ENCODE measurements at places on chromosomes 7 and 10.

DNA sequence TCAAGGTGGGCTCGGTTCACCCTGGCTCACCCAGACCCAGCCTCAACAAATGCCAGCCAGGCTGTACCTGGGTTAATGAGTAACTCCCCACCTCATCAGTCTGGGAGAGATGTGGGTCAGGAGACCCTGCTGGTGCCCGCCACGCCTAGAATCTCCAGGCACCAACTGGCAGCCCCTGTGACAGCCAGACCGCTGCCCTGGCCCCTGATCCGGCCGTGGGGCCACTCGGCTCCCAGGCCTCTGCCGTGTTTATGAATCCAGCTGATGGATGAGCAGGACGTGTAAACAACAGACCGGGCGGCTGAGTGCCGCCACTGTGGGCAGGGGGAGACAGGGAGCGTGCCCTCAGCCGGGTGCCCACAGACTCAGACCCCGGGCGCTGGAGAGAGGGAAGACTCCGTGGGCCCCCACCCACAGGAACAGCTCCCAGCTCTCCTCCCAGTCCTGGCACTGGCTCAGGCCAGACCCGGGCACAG lies 34.0 kb upstream of the PDGFA start:
- DNase-seq = no peak

GRCh38 chr10:123187781-123188180 lies 33.6 kb downstream of the BUB3 start:
- no peak for DNase-seq

GRCh38 chr7:117979954-117980497 lies 106.8 kb upstream of the CTTNBP2 start:
- no peak for DNase-seq

DNA sequence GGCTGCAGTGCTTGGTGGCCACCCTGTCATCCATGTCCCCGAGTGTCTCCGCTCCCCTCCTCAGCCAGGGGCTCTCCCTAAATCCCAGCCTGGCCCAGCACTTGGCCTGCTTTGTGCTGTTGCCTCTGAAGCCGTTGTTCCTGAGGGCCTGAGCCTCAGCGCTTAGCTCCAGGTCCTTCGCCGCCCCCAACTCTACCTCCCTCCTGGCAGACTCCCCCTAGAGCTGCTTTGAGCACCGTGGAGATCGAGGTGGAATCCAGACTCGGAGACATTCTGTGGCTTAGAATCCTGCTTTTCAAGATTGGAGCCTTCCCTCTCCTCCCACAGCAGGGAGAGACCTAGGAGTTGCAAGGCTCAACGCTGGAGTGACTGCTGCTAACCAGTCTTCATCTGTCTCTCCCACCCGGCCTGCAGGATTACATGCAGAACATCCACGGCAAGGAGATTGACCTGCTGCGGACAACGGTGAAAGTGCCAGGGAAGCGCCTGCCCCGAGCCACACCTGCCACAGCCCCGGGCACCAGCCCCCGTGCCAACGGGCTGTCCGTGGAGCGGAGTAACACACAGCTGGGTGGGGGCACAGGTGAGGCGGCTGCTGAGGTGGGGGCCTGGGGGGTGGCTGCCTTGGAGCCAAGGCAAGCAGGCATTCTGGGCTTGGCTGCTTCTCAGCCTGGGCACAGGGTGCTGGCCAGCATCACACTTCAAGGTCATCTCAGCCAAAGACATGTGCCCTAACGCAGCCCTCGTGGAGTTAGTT lies 33.3 kb downstream of the GBX1 start:
- no peak for DNase-seq

- no peak for DNase-seq
Measured at GRCh38 chr10:4345877-4346646, 479.9 kb upstream of the AKR1E2 start.

DNA sequence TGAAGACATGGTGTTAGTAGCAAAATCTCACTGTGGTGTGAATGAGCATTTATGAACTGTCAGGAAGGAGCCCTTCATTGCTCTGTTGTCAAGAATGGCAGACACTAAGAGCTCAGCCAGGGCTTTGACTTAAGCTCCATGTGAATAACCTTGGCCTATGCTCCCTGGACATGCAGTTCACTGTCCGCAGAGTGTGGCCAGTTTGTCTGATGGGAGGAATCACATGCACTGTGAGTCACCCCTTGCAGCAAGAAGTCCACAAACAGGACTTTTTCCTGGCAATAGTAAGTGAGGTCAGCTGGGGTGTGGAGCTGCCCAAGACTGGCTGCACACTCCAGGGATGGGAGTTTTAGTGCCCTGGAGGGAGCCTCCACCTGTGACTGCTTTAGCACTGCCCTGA lies 49.5 kb downstream of the ZNF37A start:
- no peak for DNase-seq

- no peak for DNase-seq
Measured at GRCh38 chr7:132059141-132059540, 502.7 kb upstream of the PODXL start.

DNA sequence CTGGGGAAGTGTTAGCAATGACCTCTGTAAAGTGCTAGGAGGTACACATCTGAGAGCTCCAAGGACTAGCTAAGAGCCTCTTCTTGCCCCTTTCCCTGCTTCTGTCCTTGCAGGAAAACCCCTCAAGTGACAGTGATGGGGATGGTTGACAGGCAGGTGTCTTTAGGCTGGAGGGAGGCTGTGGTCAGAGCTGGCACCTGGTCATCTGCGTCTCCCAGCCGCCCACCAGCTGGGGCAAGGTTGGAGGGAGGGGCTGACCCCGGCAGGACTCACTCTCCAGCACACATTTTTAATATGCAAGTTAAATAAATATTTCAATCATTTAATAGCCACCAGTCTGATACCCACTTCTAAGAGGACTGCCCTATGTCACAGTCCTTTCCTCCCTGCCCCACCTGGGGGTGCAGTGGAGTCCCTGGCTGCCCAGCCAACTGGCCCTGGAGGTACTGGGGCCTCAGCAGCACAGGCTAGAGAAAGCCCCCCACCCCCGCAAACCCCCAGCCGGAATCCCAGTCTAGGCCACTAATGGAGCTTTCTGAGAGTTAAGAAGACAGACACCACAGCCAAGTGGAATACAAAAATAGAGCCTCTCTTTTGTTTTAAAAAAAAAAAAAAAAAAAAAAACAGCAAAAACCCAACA lies 6.3 kb downstream of the FGF8 start:
- DNase-seq = no peak

GRCh38 chr10:131777162-131777561 lies 123.6 kb upstream of the PPP2R2D start:
- no peak for DNase-seq

GRCh38 chr7:93895859-93896600 lies 5.5 kb upstream of the TFPI2 start:
- DNase-seq = no peak

DNA sequence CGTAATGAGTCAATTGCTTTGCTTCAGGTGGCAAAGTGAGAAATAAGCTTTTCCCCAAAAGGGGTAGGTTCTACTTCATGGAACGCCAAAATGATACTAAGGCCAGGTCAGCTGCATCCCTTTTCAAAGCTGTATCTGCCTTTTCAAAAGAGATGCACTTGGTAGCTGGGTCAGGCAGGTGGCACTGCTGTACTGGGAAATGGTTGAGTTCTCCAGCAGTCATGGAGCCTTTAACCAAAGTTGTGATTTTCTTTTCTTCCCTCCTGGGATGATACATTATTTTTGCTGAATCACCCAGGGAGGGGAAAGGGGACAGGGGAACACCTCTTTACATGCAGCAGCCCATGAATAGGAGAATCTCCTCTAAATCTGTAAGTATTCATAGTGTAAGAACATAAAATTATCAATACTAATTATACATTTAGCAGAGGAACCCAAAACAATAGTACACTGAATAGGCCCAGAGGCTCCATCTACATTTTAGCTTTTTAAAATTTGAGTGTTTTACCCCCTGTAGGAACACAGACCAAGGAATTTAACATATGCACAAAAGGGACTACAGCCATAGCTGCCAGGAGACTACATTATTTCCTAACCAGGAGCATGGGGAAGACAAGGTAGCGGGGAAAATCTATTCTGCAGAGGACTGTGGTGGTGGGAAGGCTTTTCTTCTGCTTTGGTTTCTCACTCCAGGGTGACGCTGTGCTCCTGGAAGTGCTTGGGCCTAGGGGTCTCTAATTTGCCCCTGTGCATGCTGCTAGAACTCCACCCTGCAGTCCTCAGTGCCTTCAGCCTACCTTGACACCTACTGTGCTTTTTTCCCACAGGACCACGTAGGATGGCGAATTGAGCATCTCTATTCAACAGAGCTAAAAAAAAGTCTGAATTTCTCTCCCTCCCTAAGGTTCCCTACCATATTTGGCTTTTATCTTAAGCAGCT lies 6.4 kb upstream of the GPR22 start:
- peak; percentile 4 for DNase-seq

DNA sequence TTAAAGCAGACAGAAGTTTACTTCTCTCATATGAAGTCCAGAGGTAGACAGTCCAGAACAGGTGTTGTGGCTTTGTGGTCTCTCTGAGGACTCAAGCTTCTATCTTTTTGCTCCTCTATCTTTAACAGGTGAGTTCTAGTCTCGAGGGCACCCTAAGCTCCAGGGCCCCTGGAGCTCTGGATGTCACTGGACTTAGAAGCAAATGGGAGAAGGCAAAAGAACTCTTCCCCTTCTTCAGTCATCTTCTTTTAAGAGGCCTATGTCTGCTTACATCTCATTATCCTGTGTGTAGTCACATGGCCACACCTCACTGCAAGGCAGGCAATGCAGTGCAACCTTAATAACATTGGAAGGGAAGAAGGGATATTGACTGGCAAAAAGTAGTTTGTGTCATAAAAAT lies 61.6 kb downstream of the ADCYAP1R1 start:
- DNase-seq = no peak

- DNase-seq = no peak
Measured at GRCh38 chr7:108486291-108486966, 30.2 kb upstream of the NRCAM start.

- no peak for DNase-seq
Measured at GRCh38 chr7:90625562-90625961, 29.4 kb downstream of the CDK14 start.

DNA sequence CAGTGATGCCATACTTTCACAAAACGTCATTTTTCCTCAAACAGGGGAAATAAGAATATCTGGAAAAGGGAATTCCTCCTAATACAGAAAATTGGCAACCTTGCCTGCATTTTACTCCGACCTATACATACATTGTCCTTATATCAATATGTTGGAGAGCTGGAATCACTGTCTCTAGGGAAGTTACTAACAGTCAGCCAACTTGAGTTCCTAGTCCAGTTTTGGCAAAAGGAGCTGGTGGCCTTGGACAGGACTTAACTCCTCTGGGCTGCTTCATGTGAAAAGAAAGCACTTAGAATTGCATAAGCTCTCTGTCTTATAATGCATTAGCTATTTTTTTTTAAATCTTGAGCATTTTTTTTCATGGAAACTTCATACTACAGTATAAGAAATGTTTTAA lies 174.2 kb upstream of the HGF start:
- DNase-seq = no peak

DNA sequence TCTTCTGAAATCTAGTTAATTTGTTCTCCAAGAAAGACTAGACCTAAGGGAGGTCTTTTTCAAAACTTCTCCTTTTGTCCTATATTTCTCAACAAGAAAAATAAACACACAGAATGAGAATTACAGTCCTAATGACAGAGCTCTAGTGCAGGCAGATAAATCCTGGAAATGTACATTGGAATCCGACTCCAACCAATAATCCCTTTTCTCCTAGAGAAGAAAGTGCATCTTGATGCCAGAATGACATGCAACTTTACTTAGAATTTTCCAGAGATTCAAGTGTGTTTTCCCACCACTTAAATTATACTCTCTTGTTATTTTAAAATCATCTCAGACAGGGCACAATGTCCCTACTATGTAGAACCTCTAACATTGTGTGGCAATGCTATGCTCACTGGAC lies 68.2 kb downstream of the MET start:
- no peak for DNase-seq

DNA sequence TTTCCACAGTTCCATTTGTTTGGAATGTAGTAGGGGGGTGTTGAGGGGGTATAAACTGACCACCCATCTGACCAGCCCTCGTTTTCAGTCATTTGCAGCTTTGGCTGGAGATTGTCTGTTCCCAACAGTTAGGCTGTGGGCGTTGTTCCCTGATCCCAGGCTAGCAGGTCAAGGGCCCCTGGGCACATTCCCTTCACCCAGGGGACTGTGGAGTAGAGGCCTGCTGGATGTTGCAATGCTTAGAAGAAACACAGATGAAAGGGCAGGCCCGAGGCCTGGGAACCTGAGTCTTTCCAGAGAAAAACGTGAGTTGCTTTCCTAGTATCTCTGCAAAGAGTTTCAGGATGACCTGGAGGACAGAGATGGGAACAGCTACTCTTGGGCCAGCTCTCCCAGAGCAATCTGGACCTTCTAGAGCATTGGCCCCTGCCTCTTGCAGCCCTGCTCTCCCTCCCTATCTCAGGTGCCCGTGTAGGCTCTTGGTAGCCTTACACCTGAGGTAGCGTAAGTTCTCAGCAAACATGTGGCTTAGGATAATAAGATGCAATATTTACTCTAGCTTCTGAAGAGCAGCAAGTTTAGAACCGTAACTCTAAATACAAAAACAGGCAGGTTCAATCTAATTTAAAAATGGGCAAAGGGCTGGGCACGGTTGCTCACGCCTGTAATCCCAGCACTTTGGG lies 99.4 kb upstream of the EFCAB10 start:
- DNase-seq = no peak

DNA sequence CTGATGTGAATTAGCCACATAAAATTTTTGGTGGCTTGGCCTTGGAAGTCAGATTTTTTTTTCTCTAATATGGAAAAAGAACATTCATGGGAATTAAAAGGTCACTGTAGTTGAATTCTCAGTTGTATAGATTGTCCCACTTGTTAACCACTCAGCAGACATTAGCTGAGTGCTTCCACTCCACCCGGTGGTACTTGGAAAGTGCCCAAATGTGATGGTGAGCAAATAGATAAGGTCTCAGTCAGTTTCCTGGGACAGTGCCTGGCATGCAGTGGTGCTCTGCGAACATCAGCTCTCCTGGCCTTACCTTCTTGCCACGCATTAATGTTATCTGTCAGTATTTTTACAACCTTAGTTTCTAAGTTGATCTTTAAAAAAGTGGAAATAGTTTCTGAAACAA lies 1.4 kb downstream of the ATP5F1C start:
- DNase-seq = no peak

- no peak for DNase-seq
Measured at GRCh38 chr7:126778101-126778500, 474.6 kb downstream of the GRM8 start.
